Smooth muscle cell of trachea (primary cell): ENCODE measurements at places on chromosomes 13 and 19. TPM values are rescaled to one million over a fixed set of nuclear protein-coding genes. Genes with fewer than 3 reads are reported as not detected.

Gene CKAP2
- 9.8 and 54.4 TPM in 2 replicates for total RNA-seq

Gene AMH
- 0.44 and 1.5 TPM in 2 replicates for total RNA-seq

Gene PCSK4
- total RNA-seq, result 1.5 and 4.0 TPM in 2 replicates

Gene GDF15
- 37.7 and 138 TPM in 2 replicates for total RNA-seq

Gene NKPD1
- total RNA-seq, result under 0.01 and 0.66 TPM in 2 replicates

Gene FGF14
- 0.17 and 1.7 TPM in 2 replicates for total RNA-seq

Gene F10
- total RNA-seq, result 9.3 and 33.4 TPM in 2 replicates
